ENCODE measurements at places on chromosomes 7 and 10. TPM values are rescaled to one million over a fixed set of nuclear protein-coding genes. Genes with fewer than 3 reads are reported as not detected.

The POM121 gene
- 8.9 TPM for total RNA-seq

The VGF gene
- total RNA-seq = 0.26 TPM

The TEX47 gene
- total RNA-seq = not detected

The PDE6C gene
- total RNA-seq = not detected

The TMEM225B gene
- 0.52 TPM for total RNA-seq

The AKR1C2 gene
- total RNA-seq = 14.9 TPM

The GALNT17 gene
- 0.13 TPM for total RNA-seq

The SYNPO2L gene
- total RNA-seq = not detected

The RTKN2 gene
- 3.3 TPM for total RNA-seq

The PRSS37 gene
- not detected for total RNA-seq

The CPA1 gene
- 0.39 TPM for total RNA-seq

The CYP3A7 gene
- not detected for total RNA-seq

The PRKAR2B gene
- total RNA-seq = 1.1 TPM

The CALCR gene
- not detected for total RNA-seq

The ERLIN1 gene
- total RNA-seq = 62.3 TPM

The KIAA1217 gene
- 2.7 TPM for total RNA-seq

The AIFM2 gene
- 11.5 TPM for total RNA-seq

The ADAM12 gene
- 120 TPM for total RNA-seq

The GLRX3 gene
- 55.7 TPM for total RNA-seq

The ERVW-1 gene
- total RNA-seq = not detected

The HPS1 gene
- total RNA-seq = 34.3 TPM

The OR2A12 gene
- not detected for total RNA-seq

The OGDHL gene
- 0.26 TPM for total RNA-seq

The SPDYE5 gene
- total RNA-seq = not detected

The UTF1 gene
- not detected for total RNA-seq

The ELN gene
- total RNA-seq = 82.6 TPM

The TYW1B gene
- 1.5 TPM for total RNA-seq

The RADIL gene
- 0.13 TPM for total RNA-seq

The PLPP4 gene
- 4.3 TPM for total RNA-seq

The CASTOR2 gene
- 15.4 TPM for total RNA-seq

The STEAP1 gene
- 62.2 TPM for total RNA-seq

The POLR2J2 gene
- total RNA-seq = 3.7 TPM

The SEC31B gene
- total RNA-seq = 4.8 TPM

The PNLIPRP2 gene
- not detected for total RNA-seq

The GPNMB gene
- total RNA-seq = 214 TPM

The ETV1 gene
- 33.4 TPM for total RNA-seq

The RP9 gene
- 4.4 TPM for total RNA-seq

The OLAH gene
- total RNA-seq = 0.26 TPM

The KCNIP2 gene
- total RNA-seq = 1.5 TPM

The LIPN gene
- not detected for total RNA-seq

The OR9A2 gene
- total RNA-seq = not detected

The GRM3 gene
- not detected for total RNA-seq

The ANKRD61 gene
- 0.13 TPM for total RNA-seq

The HOGA1 gene
- 1.4 TPM for total RNA-seq

The TDRD1 gene
- total RNA-seq = 0.13 TPM

The PLXDC2 gene
- total RNA-seq = 12.7 TPM

The PRLHR gene
- not detected for total RNA-seq

The RAMP3 gene
- not detected for total RNA-seq

The TAS2R5 gene
- 1.6 TPM for total RNA-seq
